Urothelium cell line (cell line): ENCODE measurements at places on chromosomes 11 and 22.

DNA sequence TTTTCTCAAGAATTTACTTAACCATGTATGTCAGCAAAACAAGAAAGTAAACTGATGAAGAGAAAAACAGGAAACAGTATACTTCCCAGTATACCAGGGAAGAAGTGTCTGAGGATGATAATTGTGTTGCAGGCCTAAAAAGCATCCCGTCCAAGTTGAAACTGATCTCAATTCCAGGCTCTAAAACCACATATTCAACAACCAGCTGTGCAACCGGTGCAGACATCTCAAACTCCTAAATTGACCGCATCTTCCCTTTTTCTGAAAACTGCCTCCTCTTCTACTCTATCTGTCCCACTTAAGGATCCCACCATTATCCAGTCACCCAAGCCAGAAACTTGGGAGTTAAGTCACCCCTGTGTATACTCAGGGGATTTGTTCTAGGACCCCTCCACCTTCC, 47.2 kb downstream of the CCDC83 start:
- no peak for DNase-seq

DNA sequence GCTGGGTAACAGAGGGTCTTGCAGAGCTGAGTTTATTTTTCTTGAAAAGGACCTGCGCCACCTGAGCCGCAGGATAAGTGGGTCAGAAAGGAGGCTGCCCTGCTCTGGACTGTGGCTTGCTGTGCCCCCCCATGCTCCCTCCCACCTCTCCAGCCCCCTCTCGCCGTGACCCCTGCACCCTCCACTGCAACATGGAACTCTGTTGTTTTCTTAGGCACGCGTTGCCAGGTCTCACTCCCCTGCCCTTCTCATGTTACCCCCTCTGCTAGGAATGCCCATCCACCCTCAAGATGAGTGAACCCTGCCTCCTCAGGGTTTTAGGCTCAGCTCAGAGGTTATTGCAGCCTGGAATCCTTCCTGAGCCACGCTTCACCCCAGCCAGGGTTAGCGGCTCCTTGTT, 10.8 kb downstream of the ETS1 start:
- no peak for DNase-seq

DNA sequence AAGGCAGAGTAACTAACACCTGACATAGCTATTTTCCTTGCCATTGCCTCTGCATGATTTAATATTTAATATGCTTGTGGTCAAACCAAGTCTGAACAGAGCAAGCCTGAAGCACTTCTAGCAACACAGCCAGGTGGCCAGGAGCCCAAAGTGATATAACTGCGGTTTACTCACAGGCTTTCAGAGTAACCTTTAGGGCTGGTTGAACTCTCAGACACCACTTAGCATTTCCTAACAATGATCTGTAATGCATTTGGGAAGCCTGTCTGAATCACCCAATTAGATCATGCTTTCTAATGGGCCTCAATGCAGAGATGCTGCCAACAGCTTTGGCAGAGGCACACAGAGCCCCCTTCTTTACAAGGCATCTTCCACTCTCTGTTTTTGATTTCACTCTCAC, 96.1 kb downstream of the FDX1 start:
- DNase-seq, result peak; percentile 27

DNA sequence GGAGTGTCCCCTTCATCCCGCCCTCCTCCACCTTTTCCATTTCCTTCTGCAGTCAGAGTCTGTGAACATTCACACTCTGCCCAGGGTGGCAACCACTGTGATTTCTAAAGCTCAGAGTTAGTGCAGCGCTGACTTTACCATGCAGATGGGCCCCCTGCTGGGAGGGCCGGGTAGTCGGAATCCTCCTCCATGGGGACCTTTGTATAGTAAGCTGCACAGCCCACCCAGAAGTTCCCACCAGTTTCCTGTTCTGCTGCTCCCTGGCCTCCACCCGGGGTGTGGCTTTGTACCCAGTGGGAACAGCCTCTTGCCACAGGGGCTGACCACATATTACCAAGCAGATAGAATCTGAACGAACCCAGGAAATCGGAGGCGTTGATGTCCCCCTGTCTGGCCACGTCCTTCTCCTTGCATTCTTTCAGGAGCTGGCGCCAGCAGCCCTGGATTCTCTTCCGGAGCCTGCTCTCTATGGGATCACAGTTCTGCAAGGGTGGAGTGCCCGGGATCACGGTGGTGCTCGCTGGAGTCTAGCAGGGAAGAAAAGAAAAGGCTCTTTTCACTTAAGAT, 125.3 kb downstream of the MPPED1 start:
- DNase-seq, result peak; percentile 39
